ENCODE measurements at places on chromosomes 7 and 10. TPM values are rescaled to one million over a fixed set of nuclear protein-coding genes. Genes with fewer than 3 reads are reported as not detected.

GRCh38 chr7:1460821-1461645, 1.8 kb upstream of the MICALL2 start:
- no peak for DNase-seq

- no peak for DNase-seq
Measured at GRCh38 chr10:32982911-32983909, 25.2 kb upstream of the ITGB1 start.

DNA sequence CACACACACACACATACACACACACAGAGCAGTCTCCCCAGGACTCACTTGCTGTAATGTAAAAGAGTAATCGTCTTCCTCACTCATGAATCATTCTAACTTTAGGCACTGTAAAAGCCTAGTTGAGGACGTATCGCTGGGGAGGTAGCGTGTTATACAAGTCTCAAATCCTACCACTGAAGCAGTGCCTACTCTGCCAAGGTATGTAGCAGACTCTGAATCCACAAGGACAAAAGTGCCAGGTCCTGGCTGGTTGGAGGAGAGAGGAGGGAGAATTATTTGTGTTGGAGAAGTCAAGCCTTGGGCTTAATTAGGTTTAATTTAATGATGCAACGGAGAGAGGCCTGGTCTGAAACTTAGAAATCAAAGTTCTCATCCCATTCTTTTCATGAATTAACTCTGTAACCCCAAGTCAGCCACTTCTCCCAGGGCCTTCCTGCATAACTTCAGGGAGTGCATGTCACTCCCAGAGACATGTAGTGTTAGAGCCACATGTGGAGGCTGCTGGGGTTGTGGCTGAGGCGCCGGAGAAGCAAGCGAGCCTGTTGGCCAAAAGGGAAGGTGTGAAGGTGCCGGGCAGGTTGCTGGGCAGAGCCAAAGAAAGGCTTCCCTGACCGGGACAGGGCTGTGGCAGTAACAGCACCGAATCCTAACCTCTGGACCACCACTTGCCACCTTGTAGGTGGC, 36.7 kb downstream of the NKX2-3 start:
- DNase-seq = peak; percentile 36

DNA sequence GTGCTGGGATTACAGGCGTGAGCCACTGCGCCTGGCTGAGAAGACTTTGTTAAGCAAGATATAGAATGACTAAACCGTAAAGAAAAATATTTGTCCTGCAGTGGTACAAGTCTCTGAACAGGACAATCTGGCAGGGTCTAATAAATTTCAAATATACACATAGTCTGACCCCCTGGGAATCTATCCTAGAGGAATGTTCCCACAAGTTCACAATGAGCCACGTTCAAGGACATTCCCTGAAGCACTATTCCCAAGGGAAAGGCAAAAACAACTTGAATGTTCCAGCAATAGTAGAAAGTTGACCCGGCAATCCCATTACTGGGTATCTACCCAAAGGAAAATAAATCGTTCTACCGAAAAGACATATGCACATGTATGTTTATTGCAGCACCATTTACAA, 82.0 kb downstream of the HIP1 start:
- DNase-seq = no peak

DNA sequence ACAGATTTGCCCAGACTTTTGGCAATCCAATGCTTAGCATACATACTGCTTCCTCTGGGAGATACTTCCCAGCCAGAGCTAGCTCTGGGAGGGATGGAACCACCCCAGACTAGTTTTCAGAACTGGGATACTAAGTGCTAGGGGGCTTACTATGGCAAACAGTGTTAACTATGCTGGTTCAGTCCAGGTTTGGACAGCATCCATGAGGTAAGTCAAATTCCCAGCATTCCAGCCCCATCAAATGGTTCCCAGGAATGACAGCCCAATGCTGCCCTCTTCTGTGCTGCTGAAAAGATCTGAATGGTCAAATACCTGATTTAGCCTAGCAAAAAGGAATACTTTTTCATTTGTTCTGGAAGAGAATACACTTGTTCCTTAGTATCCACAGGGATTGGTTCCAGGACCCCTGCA, 141.7 kb upstream of the CCDC6 start:
- peak; percentile 66 for DNase-seq

DNA sequence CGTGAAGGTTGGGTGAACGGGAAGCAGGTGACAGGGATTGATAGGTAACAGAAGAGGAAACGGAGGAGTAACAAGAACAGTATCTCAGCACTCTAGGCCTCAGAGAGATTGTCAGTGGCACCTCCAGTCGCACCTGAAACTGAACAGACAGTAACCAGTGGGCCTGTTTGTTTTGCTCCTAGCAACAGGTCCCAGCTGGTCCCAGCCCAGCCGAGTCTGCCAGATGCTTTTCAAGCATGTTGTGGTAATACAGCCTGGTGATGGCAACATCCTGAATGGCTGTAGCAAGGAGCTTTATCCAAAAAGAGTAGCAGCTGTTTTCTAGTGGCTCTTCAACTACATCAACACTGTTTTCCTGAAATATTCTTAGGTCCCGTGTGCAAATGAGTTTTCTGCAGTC, 4.7 kb downstream of the CACNB2 start:
- no peak for DNase-seq

DNA sequence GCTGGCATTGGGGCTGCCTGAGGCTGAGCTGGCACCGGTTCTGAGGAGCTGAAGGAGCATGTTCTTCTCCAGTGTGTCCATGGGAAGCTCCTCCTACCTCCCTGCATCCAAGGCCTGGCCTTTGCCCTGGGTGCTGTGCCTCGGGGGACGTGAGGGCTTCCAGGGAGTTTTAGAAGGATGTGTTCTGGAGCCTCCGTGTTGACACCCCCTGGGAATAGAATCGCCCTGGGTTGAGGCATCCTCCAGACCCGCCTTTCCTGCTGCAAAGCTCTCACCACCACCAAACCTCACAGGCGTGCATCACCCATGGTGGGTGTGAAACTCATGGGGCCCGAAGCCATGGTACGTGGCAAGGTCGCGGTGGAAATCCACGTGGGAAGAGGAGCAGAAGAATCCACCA, 95.4 kb downstream of the DYNC2I1 start:
- no peak for DNase-seq

GRCh38 chr7:28512668-28513440, 100.5 kb downstream of the CREB5 start:
- no peak for DNase-seq

DNA sequence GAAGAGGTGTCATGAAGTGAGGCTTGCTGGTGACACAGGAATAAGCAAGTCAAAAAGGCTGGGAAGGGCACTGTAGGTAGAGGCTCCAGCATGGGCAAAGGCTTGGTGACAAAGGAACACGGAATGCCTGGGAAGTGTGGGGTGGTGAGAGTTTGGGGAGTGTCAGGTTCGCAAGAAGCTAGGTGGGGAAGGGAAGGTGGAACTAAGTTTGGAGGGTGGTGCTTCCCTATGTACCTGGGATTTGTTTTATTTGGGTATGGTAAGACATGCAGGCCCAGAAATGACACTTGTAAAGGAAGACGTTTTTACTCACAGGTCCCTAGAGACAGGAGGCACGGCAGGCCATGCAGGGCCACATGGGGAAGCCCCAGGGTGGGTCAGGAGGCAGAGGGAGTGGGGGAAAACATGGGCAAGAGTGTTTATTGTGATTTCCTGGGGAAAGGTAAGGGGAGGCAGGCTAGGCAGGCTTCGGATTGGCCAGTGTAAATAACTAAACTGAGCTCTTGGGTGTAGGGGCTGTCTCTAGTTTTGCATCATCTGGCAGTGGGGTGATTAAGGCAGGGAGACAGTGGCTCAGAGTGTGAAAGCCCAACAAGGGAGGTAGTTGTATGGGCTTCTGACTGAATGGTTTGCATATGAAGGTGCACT, 52.1 kb downstream of the SH2D4B start:
- DNase-seq = no peak

DNA sequence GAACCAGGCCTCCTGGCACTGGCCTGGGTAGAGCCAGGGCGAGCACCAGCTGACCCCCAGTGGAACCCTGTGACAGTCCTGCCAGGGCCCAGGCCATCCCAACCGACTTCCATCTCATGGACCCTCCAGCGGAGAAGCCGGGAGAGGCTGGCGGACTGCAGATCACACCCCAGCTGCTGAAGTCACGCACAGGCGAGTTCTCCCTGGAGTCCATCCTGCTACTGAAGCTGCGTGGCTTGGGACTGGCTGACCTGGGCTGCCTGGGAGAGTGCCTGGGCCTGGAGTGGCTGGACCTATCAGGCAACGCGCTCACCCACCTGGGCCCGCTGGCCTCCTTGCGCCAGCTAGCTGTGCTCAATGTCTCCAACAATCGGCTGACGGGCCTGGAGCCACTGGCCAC, 4.7 kb downstream of the RARRES2 start:
- DNase-seq = no peak

The GALNT11 gene
- total RNA-seq = 24.1 TPM

The EPO gene
- 0.44 TPM for total RNA-seq

DNA sequence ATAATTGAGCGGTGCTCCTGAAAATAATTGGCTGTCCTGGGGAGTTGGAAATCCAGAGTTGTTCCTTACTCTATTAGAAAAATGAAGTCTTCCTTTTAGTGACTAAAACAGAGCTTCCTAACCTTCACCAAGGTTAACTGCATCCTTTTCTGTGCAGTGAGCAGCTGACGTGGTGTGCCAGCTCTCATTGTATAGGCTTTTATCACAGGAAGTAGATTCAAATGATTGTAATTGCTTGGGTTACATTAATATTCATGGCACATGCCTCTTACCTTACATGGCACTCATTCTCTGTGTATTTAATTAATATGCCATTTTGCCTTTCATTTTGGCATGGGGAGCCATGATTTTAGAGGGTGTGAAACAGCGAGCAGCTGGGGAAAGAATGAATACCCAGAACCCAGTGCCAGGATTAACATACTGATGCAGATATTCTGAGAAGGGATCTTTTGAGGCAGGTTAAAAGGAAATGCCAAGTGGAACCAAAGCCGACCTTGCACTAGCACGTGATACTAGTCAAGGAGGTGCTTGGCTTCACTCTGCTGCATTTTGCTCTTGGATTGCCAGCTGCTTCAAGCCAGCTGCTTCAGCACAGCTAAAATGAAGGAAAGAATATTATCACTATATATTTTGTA, 115.3 kb downstream of the ST7 start:
- DNase-seq = no peak

- peak; percentile 51 for DNase-seq
Measured at GRCh38 chr7:131895541-131896164, 339.2 kb upstream of the PODXL start.

- peak; percentile 40 for DNase-seq
Measured at GRCh38 chr7:55065511-55066229, 46.9 kb downstream of the EGFR start.

- no peak for DNase-seq
Measured at GRCh38 chr10:132712291-132712690, 73.7 kb downstream of the NKX6-2 start.

DNA sequence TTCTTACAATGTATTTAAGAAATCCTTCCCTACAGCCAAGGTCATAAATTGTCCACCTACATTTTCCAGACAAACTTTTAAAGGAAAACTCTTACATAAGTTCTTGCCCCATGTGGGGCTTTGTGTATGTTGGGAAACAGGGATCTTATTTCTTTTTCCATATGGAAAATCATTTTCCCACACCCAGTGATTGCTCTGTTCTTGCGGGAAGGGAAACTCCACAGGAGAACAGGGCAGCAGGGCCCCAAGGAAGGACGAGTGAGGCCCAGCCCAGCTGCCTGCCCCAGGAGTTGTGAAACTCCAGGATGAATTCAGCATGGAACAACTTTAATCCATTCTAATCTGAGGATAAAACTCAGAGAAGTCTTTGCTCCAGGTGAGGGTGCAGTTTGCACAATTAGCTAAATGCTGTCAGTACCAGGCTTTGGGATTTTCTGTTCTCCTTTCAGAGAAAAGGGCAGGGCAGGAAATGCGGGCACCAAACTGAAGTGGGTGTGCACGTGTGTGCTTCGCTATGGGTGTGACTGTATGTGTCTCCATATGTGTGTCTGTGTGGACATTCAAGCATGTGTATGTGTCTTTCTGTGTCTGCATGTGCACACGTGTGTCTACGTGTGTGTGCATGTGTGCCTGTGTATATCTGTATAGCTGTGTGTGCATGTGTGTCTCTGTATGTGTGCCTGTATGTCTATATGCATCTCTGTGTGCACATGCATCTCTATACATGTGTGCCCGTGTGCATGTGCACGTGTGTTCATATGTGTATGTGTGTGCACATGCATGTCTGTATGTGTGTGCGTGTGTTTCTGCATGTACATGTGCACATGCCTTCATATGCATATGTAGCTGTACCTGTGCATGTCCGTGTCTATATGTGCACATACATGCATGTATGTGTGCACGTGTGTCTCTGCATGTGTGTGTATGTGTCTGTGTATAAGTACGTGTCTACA, 102.0 kb upstream of the FAM20C start:
- no peak for DNase-seq

The EPHA1 gene
- 109 TPM for total RNA-seq

Measured in H9 (cell line).